ENCODE measurements at places on chromosomes 13 and 19.

- no peak for DNase-seq
Measured at GRCh38 chr19:45528744-45529419, 21.6 kb downstream of the VASP start.

DNA sequence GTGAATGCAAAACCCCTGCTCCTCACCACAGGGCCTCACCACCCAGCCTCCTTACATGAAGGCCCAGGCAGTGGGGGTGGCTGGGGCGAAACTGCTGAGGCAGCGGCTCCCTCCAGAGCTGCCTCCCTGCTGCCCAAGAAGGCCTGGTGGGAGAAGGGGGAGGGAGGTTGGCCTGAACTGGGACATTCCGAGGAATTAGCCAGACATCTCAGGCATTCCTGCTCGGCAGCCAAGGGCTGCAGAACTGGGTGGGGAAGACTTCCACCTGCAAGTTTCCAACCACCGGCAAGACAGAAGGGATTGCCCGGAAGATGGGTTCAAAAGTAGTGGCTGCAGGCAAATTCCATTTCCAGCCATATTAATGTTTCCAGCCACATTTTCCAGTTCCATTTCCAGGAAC is 2.3 kb upstream of the PSPN start:
- DNase-seq: peak; percentile 28

- no peak for DNase-seq
Measured at GRCh38 chr19:919199-920050, 2.3 kb downstream of the KISS1R start.

GRCh38 chr19:5904352-5905113 is at the start of gene VMAC:
Gene VMAC (plus strand): TSS chr19:5904872. CDS start chr19:5904891, 19 bp downstream.
- peak; percentile 100 for DNase-seq

- peak; percentile 25 for DNase-seq
Measured at GRCh38 chr19:32691952-32692726, 518 bp downstream of the NUDT19 start.

DNA sequence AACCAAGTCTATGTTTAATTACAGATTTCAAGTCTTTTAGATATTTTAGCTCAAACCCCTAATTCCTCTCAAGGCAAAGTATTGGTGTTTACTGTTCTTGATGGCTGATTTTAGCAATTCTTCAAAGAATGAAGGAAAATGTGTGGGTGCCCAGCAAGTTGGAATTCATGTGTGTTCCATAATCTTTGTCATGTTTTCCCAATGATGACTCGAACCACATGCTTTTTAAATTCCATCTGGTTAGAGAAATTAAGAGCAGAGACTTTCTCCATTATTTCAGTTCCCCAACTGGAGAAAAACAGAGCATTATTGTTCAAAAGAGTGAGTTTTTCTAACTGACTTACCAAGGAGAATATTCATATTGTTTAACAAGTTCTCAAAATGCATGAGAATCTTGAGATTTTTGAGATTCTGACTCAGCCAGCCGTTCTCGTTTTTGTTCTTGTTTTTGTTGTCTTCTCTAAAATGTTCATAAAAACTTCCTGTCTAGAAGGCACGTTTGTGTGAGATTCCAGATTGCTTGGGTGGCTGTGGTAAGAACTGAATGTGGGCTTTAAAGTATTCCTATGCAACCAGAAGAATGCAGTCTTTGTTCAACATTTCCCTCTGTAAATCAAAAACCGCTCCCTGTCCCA is 404.7 kb downstream of the IRS2 start:
- DNase-seq: peak; percentile 82

DNA sequence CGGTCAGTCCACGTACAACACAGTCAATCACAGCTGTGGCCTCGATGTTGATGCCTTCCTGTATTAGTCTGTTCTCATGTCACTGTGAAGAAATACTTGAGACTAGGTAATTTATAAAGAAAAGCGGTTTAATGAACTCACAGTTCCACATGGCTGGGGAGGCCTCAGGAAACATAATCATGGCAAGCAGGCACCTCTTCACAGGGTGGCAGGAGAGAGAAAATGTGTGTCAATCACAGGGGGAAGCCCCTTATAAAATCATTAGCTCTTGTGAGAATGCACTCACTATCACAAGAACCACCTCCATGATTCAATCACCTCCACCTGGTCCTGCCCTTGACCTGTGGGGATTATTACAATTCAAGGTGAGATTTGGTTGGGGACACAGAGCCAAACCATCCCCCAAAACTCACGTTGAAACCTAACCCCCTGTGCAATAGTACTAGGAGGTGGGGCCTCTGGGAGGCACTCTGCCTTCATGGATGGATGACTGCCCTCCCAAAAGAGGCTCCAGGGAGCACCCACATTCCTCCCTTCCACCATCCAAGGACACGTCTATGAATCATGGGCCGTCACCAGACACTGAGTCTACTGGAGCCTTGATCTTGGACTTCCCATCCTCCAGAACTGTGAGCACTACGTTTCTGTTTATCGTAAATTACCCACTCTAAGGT is 2.3 kb upstream of the PROZ start:
- DNase-seq: no peak

DNA sequence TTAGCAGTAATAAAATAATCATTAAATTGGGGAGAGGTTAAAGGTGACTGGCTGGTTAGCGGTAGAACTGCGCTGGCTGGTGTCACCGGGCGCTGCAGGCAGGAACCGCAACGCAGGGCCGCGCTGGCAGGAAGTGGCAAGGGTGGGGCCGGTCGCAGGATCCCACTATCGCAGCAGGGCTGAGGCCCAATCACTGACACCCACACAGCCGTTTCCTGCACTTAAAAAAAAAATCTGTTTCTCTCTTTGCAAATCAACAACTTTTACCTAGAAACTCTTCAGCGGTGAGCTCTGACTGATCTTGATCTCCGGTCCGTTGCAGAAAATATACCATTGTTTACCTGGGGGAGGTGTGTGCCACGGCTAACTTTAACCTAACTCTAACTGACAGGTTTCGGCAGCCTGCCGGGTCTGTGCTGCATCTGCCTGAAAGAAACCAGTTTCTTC is 46.9 kb downstream of the KLF2 start:
- no peak for DNase-seq

DNA sequence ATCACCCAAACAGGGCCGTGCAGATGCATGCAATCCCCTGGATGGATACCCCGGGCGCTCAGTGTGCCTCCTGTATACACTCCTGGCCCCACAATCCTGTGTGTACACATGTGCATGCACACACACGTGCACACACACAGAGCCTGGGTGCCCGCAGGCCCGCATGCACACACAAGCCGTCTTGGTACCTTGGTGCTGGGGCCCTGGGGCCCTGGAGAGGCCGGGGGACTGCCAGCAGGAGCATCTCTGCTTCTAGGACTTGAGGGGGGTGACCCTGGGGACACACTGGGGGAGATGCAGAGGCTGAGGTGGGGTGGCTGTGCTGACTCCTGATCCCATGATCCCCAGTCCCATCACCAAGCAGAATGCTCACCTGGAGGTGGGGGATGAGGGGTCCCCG is 15.6 kb upstream of the EPOR start:
- DNase-seq: no peak

GRCh38 chr19:1634242-1634937 is 18.0 kb downstream of the TCF3 start:
- no peak for DNase-seq

- no peak for DNase-seq
Measured at GRCh38 chr19:45211751-45212381, 33.3 kb downstream of the BLOC1S3 start.

GRCh38 chr13:98098516-98098915 is 44.4 kb upstream of the FARP1 start:
- DNase-seq: peak; percentile 86

GRCh38 chr19:50414864-50415660 is 3.7 kb upstream of the SPIB start:
- peak; percentile 14 for DNase-seq

GRCh38 chr19:10155839-10156238 is 36.1 kb upstream of the EIF3G start:
- DNase-seq: no peak

- no peak for DNase-seq
Measured at GRCh38 chr19:15379999-15380647, 536 bp upstream of the AKAP8 start.

- no peak for DNase-seq
Measured at GRCh38 chr19:52170863-52171320, 529 bp downstream of the ZNF836 start.

- no peak for DNase-seq
Measured at GRCh38 chr19:5251096-5252065, 89.2 kb downstream of the PTPRS start.

GRCh38 chr13:48492470-48493065 is 40.3 kb downstream of the RCBTB2 start:
- peak; percentile 34 for DNase-seq

DNA sequence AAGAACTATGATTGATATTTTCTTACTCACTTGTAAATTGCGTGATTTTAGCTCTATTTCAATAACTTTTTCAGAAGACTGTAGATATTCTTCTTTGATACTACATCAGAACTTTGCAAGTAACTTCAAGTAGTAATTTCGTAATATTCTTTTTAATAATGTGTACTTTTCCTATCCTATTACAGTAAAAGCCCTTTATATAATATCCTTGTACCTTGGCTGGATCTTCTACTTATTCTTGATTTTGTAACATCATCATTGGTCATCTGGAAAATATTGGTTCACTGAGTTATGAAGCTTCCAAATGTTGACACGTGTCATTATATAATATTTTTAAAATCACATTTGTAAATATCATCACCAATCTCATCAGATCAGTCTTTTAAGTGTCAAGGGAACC is 32.4 kb downstream of the POLR1D start:
- no peak for DNase-seq

- DNase-seq: no peak
Measured at GRCh38 chr13:48645845-48646244, 7.9 kb upstream of the CYSLTR2 start.

DNA sequence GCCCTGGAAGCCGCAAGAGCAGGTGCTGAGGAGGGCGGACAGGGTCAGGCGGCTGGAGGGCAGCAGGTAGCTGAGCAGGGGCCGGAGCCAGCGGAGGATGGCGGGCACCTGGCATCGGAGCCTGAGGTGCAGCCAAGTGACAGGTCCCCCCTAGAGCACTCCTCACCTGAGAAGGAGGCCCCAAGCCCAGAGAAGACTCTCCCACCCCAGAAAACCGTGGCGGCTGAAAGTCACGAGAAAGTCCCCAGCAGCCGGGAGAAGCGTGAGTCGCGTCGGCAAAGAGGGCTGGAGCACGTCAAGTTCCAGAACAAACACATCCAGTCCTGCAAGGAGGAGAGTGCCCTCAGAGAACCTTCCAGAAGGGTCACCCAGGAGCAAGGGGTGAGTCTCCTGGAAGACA is 20.5 kb upstream of the USE1 start:
- DNase-seq: no peak

- DNase-seq: no peak
Measured at GRCh38 chr19:54418030-54418929, 3.0 kb downstream of the TTYH1 start.

GRCh38 chr19:903266-903797 is 9.7 kb downstream of the R3HDM4 start:
- DNase-seq: no peak

DNA sequence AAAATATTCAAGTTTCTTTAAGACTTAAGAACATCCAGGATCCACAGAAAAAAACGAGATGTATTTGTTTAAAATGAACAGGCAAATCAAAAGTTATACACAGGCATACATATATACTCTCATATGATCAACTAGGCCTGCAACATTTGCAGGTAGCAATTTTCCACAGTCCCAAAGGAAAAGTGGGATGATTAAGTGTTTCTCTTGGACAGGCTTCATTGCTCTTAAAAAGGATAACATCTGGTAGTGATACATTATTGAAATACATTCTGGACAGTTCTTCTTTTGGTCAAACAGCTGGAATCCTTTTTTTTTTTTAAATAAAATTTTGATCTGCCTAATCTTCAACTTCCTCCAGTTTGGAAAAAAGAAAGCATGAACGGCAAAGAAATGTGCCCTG is 114.8 kb upstream of the TDRD3 start:
- DNase-seq: peak; percentile 0

DNA sequence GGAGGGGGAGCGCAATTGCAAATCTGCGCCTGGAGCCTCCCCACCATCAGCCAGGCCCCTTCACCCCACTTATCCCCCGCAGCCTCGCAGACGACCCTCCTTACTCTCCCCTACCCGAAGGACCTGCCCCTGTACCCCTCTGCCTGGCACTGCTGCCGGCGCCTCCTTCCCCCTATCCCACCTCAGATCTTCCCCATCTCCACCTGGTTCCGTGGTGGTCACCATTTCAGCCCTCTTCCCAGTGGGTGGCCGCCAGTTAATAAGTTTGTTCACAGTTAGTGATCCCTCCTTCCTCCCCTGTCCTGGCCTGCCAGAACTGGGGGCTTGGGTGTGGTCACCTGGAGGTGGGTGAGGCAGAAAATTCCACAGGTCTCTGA is 397 bp downstream of the SLC44A2 start:
- DNase-seq: no peak

All from fibroblast of skin of left quadriceps (primary cell).